ENCODE measurements at places on chromosomes 4 and X.

GRCh38 chr4:166042510-166043055 lies 169.5 kb downstream of the TLL1 start:
- DNase-seq, result no peak

- DNase-seq, result no peak
These were observed 339 bp downstream of the TBC1D9 start for GRCh38 chr4:140755774-140756318.

GRCh38 chr4:15926486-15926885 lies 12.1 kb downstream of the FGFBP1 start:
- DNase-seq, result no peak

DNA sequence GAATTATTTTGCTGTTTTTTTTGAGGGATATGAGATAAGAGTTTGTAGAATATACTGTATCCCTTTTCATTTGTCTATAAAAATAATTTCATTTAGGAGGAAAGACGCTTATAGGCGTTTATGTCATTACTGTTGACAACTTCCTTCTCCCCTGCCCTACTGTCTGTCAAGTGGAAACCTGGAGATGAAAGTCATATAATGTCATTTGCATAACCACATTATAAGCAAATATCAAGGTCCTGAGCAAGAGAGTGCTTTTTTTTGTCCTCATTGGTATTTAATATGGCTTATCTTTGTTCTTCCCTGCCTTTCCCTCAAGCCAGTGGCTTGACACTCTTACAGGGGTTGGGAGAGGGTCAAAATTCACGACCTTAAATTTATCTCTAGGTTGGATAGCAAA lies 55.8 kb downstream of the LRP2BP start:
- no peak for DNase-seq

GRCh38 chrX:130789793-130790192 lies 113.2 kb downstream of the ENOX2 start:
- DNase-seq, result no peak

Measured in stimulated activated CD4-positive, alpha-beta T cell treated with anti-CD3 and anti-CD28 coated beads, Interleukin-1b, Interleukin-23, amount 100 ng/mL, for 48 hours (primary cell).